ENCODE measurements at places on chromosomes 3 and 15. TPM values are rescaled to one million over a fixed set of nuclear protein-coding genes. Genes with fewer than 3 reads are reported as not detected.

FAM81A gene
- total RNA-seq, result 1.9 TPM

THOC7 gene
- 46.8 TPM for total RNA-seq

SYNPR gene
- not detected for total RNA-seq

MYH15 gene
- total RNA-seq, result 0.45 TPM

TMEM207 gene
- not detected for total RNA-seq

SNURF gene
- total RNA-seq, result not detected

CADM2 gene
- 2.1 TPM for total RNA-seq

PRSS50 gene
- not detected for total RNA-seq

ATP6V1A gene
- 51.4 TPM for total RNA-seq

CACNA2D3 gene
- 0.27 TPM for total RNA-seq

HRG gene
- total RNA-seq, result 0.10 TPM

THPO gene
- total RNA-seq, result not detected

PIAS1 gene
- 56.5 TPM for total RNA-seq

RASL12 gene
- total RNA-seq, result 8.8 TPM

ST3GAL6 gene
- total RNA-seq, result 19.2 TPM

LRRK1 gene
- 29.3 TPM for total RNA-seq

TRPM1 gene
- 7.7 TPM for total RNA-seq

ABHD17C gene
- 26.7 TPM for total RNA-seq

CSPG5 gene
- 3.2 TPM for total RNA-seq

DNAH12 gene
- not detected for total RNA-seq

HHLA2 gene
- total RNA-seq, result not detected

ADAMTS7 gene
- total RNA-seq, result 2.1 TPM

NEK10 gene
- 2.1 TPM for total RNA-seq

ZNF385D gene
- total RNA-seq, result 0.38 TPM
